ENCODE measurements at places on chromosomes 5 and 9.

DNA sequence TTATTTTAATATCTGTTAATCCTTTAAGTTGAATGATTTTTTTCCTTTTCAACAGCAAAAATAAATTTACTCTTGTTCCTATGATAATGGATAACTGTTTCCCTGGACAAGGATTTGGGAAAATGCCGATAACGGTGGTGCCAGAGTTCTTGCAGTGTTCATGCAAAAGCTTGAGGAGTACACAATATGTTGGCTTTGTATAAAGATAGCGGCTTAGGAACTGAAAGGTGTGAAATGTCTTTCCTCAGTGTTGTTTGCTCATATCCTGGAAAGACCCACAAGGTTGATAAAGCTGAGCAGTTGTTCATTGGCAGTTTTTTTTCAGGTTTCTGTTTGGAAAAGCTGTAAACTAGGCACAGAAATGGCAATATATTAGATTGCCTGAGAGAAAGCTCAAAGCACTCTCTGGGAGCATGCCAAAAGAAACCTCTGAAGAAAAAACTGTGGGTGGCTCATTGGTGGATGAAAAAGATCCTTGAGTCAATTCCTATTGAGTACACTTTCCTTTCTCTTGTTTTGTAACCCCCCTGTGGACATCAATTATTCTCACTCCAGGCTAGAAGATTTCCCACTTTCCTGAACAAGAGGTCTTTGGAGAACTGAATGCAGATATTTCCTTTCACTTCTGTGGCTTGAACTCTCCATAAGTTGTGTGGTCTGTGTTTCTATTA is 117.2 kb upstream of the RGMB start:
- no peak for DNase-seq

DNA sequence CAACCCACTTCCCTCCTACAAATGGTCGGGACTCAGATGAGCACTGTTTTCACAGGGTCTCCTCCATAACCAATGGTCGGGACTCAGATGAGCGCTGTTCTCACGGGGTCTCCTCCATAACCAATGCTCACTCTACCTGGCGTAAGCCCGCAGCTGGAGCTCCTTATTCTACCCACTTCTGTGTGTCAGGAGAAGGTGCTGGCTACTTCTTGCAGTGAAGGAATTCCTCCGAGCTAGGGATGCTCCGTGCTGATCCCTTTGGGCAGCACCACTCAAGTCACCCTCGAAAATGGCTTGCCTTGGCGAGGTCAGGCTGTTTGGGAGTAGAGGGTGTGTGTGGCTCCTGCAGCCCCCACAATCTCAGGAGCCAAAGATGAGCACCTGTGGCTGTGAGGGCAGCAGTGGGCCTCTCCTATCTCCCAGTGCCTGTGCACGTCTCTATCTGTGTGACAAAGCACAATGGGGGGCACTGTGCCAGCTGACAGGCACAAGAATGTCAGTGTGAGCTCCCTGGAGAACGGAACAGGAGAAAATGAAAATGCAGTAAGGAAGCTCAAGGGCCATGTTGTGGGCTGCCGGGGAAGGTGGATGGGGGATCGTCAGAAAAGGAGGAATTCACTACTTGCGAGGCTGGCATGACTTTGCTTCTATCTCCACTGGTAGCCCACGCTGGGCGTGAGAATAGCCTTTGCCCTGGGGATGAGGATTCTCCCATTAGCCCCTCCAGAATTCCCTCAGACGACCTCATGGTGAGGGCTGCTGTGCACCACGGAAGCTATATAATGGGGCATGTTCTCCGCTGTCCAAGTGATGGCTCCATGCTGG is 3.9 kb upstream of the BTNL9 start:
- DNase-seq = no peak

DNA sequence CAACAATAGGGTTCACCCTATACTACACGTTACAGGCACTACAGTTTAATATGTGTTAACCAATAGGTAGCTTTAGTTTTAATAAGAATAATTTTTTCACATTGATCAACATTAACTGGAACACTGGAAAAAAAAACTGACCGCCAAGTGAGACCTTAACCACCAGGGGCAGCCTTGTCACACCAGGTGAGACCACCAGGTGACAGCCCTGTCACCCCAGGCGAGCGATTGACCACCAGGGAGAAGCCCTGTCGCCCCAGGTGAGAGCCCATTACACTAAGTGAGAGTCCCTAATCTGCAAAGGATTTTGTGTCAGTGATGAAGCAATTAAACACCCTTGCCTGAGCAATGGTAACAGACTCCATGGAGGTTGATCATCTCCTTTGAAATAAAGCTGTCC is 75.4 kb upstream of the SYK start:
- DNase-seq = no peak

GRCh38 chr5:24765219-24765618 is 120.4 kb upstream of the CDH10 start:
- no peak for DNase-seq

DNA sequence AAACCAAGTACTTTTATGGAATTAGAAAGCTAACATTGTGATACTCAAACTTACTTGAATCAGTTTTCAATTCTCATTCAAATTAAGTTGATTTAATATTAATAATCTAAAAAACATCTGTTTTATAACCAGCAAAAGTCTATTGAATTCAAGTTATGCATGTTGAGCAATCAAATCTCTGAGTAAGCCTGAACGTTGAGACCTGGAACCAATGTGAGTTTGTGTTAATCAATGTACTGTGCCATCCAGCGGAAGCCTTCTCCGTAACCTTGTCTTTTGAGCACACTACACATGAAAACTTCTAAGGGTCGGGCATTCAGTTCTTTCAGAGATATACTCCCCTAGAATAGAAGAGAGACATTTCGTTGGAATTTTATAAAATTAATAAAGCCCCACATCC is 25.9 kb downstream of the SAR1B start:
- no peak for DNase-seq

- DNase-seq = no peak
Measured at GRCh38 chr5:149938279-149938678, 6.3 kb downstream of the PDE6A start.

Measured in stimulated activated CD4-positive, alpha-beta T cell treated with anti-CD3 and anti-CD28 coated beads, Interleukin-1b, Interleukin-23, amount 100 ng/mL, for 4 hours (primary cell).